Progenitor cell of endocrine pancreas (in vitro differentiated cells): ENCODE measurements at places on chromosomes 6 and 20.

DNA sequence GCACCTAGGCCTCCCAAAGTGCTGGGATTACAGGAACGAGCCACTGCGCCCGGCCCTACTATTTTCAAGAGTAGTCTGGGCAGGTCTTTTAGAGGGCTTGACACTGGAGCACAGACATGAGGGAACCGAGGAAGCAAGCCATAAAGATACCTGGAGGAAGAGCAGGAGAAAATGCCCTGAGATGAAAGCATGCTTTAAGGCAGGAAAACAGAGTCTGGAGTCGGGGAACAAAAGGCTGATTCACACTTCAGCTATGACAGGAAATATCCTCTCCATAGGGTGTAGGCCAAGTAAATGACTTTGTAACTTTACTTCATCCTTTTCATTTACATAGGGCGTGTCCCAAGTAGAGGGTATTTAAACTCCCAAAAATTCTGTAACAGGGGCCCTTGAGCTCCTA lies 4.3 kb upstream of the SERINC3 start:
- DNase-seq = no peak

DNA sequence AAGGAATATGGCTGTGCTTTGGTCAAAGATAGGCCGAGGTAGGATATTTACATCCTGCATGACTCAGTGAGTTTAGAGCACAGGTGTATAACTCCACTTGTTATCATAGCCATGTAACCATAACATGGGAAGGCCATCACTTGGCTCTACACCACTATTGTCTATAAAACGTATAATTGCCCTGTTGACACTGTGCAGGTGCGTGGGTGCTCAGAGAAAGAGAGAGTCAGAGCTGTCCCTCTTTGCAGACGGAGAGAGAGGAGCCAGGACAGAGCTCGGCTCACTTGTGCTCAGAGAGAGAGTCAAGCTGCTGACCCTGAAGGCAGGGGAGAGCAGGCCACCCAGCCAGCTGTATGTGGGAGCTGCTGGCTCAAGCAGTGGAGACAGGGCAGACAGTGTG lies 46.0 kb downstream of the OR2B6 start:
- no peak for DNase-seq

- DNase-seq = no peak
Measured at GRCh38 chr6:167399599-167399998, 74.7 kb downstream of the TTLL2 start.

- no peak for DNase-seq
Measured at GRCh38 chr6:106122938-106123656, 37.0 kb downstream of the PRDM1 start.

- no peak for DNase-seq
Measured at GRCh38 chr6:29965563-29965872, 23.2 kb downstream of the HLA-A start.

DNA sequence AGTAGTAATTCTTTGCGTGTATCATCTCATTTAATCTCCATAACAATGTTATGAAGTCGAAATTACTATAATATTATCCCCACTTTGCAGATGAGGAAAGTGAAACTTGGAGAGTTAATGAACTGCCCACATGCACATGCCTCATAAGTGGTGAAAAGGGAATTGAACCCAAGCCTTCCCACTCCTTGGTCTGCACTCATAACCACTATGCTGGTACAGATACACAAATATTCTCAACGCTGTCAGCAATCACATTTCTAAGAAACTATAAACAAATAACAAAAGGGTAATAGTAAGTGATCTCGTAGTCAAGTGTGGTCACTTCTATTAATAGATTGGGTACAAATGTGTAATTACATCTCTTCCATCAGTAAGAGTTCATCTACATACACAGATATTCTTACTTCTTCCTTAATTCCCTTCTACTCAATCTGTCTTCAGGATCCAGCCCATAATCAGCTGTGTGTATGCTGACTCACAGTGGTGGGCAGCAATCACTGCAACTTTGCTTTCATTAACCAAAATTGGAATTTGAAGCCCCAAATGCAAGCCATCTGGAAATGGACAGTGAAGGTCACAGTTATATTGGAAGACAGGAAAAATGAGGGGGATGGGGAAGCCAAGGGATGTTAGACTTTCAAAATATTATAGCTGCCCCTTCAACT lies 6.6 kb downstream of the PRSS35 start:
- DNase-seq = no peak

GRCh38 chr20:40472905-40473304 lies 216.1 kb downstream of the MAFB start:
- no peak for DNase-seq

DNA sequence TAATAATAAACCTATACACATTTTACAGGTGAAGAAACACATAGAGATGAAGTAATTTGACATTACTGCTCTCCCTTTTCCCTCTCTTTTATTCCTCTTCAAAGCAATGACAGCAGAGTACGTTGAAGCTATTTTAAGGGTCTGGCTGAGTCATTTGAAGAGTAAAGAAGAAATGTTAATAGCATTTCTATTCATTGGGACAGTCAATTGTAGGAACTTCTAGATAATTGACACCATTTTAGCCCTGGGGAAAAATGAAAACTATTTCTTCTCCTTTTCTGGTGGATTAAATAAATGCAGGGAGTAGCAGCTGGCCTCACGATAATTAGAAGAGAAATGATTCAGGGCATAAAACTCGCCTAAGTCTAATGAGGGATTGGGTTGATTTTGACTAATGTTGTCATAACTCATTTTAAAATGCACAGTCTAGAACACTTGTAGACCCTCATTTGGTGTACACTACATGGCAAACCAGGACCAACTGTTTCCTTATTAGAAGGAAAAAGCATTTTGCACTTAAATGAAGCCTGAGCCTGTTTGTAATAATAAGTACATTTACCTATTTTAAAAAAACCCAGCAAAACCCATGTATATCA lies 48.1 kb downstream of the RIPOR2 start:
- DNase-seq = no peak
